Natural killer cell treated with Interleukin-12 subunit alpha and Interleukin-12 subunit beta and Interleukin-15 and Interleukin-18, amount 100 ng/mL, for 72 hours (primary cell): ENCODE measurements at places on chromosomes 3 and 15. TPM values are rescaled to one million over a fixed set of nuclear protein-coding genes. Genes with fewer than 3 reads are reported as not detected.

Gene SERPINI1
- 2.9 TPM for total RNA-seq

Gene DGKG
- 6.2 TPM for total RNA-seq

Gene ROPN1
- total RNA-seq = not detected

Gene INTS14
- total RNA-seq = 51.3 TPM

Gene HERC2
- total RNA-seq = 95.8 TPM

Gene NRROS
- 40.3 TPM for total RNA-seq

Gene SOX14
- not detected for total RNA-seq

Gene ARGFX
- total RNA-seq = not detected

Gene FGD5
- total RNA-seq = not detected

Gene CAND2
- 0.45 TPM for total RNA-seq

Gene EPHB3
- not detected for total RNA-seq

Gene SMCO1
- not detected for total RNA-seq

Gene GP5
- not detected for total RNA-seq

Gene CCR1
- total RNA-seq = 92.2 TPM

Gene CYP1A2
- not detected for total RNA-seq

Gene ULK3
- 74.7 TPM for total RNA-seq

Gene MNS1
- total RNA-seq = 0.26 TPM

Gene HES1
- total RNA-seq = not detected

Gene DNAJC19
- total RNA-seq = 26.5 TPM

Gene FBXL22
- 0.45 TPM for total RNA-seq

Gene KBTBD13
- not detected for total RNA-seq
